Cortex of kidney (tissue), 1 donor: ENCODE measurements at places on chromosomes 13 and 19.

- no peak for DNase-seq
Measured at GRCh38 chr13:113405481-113406300, 41.8 kb upstream of the GRTP1 start.

GRCh38 chr13:28497143-28497876 is 2.4 kb upstream of the FLT1 start:
- no peak for DNase-seq

GRCh38 chr19:20422216-20423205 is 143.1 kb downstream of the ZNF737 start:
- no peak for DNase-seq

DNA sequence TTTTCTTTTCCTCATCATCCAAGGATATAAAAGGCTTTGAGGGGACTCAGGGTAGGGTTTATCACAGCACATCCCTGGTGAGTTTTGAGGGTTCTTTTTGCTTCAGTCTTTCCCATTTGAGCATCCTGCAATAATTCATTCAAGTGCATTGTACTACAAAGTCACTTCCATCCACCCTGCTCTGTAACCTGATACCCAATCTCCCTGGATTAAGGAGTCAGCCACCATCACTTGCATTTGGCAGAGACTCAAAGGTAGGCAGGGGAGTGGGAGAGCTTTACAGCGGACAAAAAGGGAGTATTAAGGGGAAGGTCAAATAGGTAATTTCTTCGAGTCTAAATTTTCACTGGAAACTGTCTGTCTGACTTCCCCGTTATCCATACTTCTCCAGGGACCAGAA is 216.1 kb upstream of the TMTC4 start:
- DNase-seq: no peak

DNA sequence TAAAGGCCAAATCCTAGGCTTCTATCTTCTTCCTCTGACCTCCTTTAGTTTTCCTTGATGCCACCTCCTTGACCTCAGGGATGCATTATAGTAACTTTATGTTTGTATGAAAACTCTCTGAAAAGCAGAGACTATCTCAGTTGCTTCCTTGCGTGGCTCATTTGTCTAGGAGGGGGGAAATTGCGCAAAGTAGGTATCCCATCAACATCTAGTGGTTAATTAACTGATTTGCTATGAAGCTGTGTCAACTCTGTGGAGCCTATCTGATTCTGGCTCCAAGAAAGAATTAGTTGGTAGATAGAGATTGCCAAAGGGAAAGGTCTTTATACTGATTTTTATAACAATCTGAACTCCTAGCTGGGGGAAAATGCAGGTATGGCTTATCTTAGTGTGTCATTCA is 82.1 kb upstream of the FRY start:
- no peak for DNase-seq

DNA sequence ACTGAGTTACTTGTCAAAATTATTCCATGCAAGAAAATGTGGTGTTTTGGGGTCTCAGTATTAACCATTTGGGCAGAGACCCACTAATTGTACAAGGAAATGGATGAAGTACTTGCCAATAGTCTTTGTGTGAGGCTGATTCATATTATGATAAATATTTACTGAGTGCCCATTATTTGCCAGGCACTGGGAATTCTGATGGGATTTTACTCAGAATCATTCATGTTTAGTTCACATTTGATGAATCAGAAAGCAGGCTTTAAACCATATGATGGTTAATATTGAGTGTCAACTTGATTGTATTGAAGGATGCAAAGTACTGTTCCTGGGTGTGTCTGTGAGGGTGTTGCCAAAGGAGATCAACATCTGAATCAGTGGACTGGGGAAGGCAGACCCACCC is 66.2 kb upstream of the SOX21 start:
- DNase-seq: no peak

DNA sequence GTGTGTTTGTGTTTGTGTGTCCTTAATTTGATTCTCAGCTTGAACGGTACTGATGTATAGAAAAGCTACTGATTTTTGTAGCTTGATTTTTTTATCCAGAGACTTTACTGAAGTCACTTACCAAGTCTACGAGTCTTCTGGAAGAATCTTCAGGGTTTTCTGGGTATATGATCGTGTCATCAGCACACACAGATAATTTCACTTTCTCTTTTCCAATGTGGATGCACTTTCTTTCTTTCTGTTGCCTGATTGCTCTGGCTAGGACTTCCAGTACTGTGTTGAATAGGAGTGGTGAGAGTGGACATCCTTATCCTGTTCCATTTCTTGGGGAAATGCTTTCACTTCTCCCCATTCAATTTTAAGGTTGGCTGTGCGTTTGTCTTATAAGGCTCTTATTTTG is 7.9 kb upstream of the LILRB1 start:
- DNase-seq: no peak

DNA sequence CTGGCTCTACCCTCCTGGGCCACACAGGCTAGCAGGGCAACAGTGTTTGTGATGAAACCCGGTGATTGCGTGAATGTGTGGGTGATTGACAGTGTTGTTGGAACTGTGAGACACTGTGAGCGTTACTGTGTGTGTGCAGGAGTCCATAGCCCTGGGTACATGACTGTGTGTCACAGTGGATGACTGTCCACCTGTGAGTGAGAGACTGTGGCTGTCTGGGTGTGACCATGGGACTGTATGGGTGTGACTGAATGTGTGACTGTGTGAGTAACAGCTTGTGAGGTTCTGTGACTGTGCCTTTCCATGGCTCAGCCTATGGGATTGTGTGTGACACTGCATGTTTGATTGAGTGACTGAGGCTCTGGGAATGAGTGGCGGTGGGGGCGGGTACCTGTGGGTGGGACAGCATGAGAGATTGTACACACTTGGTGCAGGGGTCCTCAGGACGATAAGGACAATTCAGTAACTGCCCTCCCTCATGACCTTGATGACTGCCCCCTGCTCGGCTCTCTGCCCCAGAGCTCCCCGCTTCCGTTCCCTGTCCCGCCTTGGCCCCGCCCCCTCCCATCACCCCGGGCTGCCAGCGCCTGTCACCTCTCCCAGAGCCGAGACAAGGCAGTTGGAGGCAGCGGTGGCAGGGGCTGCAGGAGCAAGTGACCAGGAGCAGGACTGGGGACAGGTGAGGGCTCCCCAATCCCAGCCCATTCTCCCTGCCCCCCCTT is at the start of gene GIPR:
GIPR (plus strand) TSS at position 602 of the 722 bp plus-strand sequence. CDS start 1,300 bp downstream, outside the sequence.
- DNase-seq: no peak

GRCh38 chr19:49808711-49809159 is 4.4 kb downstream of the FUZ start:
- no peak for DNase-seq

DNA sequence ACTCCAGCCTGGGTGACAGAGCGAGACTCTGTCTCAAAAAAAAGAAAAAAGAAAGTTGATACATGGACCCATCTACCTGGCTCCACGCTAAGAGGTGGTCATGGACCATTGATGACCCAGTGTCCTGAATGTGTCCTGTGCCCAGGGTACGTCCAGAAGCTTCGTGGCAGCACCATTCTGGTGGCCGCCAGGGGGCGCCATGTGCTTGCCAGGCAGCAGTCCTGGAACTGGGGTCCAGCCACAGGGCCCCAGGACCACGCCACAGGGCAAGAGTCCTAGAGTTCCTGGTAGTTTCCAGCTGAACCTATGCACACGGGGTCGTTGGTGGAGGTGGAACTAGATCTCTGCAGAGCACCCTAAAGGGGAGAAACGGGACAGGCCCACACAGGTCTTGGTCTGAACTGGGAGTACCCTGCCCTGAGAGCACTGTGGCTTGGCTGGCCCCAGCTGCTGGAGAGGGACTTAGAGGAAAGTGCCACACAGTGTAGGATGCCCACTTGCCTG is 19.9 kb upstream of the FBXO27 start:
- no peak for DNase-seq

GRCh38 chr13:38530492-38530891 is 156.4 kb upstream of the FREM2 start:
- no peak for DNase-seq

- DNase-seq: no peak
Measured at GRCh38 chr19:29308977-29309590, 96.1 kb upstream of the UQCRFS1 start.

- no peak for DNase-seq
Measured at GRCh38 chr19:1472231-1473084, 6.6 kb downstream of the C19orf25 start.

DNA sequence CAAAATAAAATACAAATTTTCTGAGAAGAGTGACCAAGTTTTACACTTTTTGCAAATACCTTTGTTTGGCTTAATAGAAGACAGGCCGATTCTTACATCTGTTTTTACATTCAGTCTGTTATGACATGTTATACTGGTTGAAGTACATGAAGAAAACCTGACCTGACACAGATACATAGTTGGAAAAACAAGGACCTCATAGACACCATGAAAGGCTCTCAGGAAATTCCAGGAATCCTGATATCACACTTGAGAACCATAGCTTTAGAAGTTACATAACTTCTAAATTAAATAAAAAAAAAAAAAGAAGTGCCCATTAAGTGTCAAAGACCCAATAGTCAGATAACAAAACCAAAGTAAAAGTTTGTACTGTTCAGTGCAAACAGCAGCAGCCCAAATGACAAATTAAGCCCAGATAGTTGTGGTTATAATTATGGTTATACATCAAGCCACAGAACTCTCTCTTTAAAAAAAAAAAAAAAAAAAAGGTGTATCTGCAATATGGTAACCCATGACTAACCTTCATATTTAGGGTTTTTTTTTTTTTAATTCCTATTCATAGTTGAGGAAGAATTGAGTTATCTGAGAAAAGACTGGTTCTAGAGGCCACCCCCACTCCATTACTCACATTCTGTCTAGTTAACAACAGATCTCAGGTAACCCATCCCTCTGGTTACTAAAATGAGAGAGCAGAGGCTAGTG is 19.8 kb downstream of the RBM26 start:
- no peak for DNase-seq

- no peak for DNase-seq
Measured at GRCh38 chr19:17393002-17393401, 994 bp downstream of the CCDC194 start.

DNA sequence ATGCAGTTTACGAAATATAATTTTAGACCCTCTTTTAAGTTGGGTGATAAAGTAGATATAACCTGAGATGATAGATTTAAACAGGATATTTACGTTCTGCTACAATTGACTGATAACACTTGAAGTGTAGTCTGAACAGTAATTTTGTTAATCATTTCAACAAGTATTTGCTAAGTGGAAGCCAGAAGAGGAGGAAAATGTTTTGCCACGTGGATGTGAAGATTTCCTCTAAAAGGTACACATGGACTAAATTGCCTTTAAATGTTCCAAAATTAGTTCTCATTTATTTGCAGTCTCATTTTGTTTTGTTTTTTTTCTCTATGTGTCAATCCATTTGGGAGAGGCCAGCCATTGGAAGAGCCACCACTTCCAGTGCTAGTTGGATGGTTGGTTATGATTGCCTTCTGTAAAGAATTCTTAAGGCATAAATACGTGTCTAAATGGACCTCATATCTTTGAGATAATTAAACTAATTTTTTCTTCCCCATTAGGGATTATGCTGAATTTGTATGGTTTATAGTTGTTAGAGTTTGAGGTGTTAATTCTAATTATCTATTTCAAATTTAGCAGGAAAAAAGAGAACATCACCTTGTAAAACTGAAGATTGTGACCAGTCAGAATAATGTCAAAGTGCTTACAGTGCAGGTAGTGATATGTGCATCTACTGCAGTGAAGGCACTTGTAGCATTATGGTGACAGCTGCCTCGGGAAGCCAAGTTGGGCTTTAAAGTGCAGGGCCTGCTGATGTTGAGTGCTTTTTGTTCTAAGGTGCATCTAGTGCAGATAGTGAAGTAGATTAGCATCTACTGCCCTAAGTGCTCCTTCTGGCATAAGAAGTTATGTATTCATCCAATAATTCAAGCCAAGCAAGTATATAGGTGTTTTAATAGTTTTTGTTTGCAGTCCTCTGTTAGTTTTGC is 2.8 kb downstream of the MIR17HG start:
- DNase-seq: no peak

- DNase-seq: no peak
Measured at GRCh38 chr13:42680748-42681147, 100.6 kb upstream of the FAM216B start.

DNA sequence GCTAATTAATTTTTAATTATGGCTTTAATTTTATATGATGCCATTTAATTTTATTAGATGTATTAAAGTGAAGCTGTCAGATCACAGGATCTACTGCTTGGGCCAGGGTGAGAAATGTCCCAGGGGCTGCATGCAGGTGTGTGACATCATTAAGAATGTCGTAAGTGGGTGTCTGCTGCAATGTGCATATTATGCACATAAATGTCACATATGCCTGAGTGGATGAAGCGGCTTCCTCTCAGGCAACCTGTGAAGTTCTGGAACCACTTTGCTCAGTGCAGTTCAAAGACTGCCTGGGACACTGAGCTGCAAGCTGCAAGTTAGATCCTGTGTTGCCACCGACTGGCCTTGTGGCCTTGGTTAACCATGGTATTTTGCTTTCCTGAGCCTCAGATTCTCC is 355.0 kb downstream of the UQCRFS1 start:
- DNase-seq: no peak

- no peak for DNase-seq
Measured at GRCh38 chr13:29799041-29799440, 51.4 kb downstream of the UBL3 start.

- no peak for DNase-seq
Measured at GRCh38 chr13:92994056-92994455, 232.6 kb upstream of the GPC6 start.

DNA sequence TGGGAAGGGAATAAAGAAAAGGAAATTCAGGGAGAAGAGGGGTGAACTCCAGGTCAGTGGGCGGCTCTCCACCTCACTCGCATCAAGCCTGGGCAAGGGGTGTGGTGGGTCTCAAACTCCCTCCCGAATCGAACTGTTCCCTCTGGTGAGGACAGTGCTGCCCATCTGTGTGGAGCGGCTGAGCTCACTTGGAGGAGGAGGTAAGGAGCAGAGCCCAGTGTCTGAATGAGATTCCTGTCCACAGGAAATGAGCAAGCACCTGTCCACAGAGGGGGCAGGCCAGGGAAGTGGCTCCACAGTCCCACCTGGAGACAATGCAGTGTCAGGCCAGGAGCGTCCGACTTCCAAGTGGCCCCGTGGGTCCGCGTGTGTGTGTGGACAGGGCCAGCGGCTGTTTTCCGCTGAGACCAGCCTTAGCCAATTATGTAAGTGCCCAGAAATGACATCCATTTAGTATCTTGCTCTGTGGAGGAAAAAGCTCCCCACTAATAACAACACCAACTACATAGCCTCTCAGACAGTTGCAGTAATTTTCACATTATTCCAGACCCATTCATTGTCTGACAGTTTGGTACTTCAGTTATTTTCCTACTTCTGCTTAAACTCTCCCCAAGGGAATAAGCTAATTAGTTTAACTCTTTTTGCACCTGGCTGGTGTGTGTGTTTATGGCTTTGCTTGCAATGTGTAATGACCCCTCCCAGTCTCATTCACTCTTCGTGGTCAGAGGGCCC is 114.6 kb downstream of the SOX1 start:
- DNase-seq: no peak

DNA sequence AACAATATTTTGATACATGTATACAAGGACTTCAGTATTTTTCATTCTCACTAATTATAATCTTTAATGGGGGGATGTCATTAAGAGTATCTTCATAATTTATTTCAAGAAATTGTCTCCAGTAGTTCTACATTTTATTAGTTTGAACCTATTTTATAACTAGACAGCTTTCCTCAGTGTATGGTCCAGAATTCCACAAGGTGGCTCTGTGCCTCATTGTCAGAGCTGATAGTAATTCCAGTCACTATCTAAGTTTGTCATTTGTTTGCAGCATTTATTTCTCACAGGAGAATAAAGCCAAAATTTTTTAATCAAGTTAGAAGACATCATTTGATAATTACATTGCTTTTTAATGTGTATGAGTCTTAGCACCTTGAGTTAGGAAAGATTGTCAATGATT is 1633.0 kb upstream of the PCDH20 start:
- DNase-seq: no peak
